SIG-M5 (cell line): ENCODE measurements at places on chromosomes 11 and 22.

DNA sequence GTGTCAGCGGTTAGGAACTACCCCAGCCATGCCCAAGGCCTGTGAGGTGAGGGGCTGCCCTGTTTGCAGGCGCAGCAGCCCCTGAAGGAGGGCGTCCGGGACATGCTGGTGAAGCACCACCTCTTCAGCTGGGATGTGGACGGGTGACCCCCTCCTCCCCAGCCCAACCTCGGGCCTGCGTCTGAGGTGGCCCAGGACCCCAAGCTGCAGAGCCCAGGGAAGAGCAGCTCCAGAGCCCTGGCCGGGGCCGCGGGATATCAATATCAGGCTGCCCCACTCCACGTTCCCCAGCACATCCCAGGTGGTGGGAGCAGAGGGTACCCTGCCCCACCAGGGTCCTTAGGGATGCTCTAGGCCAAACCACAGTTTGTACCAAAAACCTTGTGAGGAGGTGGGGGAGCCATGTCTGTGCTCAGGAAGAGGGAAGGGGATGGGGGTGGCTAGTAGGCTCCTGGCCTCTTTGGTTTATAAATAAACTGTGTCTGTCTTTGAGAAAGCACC is 39.3 kb downstream of the SGSM3 start:
- DNase-seq: no peak

GRCh38 chr11:23227078-23227445 is 366.8 kb upstream of the CCDC179 start:
- no peak for DNase-seq

DNA sequence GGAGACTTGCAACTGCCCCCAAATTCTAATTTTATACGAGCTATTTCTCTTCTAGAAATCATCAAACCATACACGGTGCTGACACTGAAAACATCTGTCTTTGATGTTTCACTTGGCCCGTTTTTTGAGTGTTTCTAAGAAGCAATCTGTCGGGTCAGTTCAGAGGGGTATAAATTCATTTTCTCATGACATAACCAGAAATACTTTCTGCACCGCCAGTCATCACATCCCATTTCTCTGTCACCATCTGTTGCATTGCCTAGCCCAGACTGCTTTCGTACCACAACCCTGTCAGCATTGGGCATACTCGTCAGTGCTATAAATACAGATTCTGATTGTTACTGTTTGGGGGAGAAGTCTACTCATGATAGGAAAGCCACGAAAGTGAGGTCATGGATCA is 63.1 kb upstream of the CCDC90B start:
- no peak for DNase-seq

- no peak for DNase-seq
Observed at GRCh38 chr11:44551456-44552139, 13.9 kb upstream of the CD82 start.

GRCh38 chr11:65637794-65638419 is at the start of gene SIPA1:
TSS of gene SIPA1 (plus strand) at chr11:65638101. CDS start at chr11:65640922, 2,821 bp downstream.
- no peak for DNase-seq

- DNase-seq: no peak
Observed at GRCh38 chr22:29039148-29039547, 22.5 kb downstream of the C22orf31 start.

- DNase-seq: no peak
Observed at GRCh38 chr11:115185931-115186330, 318.3 kb downstream of the CADM1 start.
